Activated naive CD8-positive, alpha-beta T cell treated with anti-CD3 and anti-CD28 coated beads, Interleukin-2, amount 10 ng/mL, durations not matched to agents 7 days and 5 days (primary cell): ENCODE measurements at places on chromosomes 12 and 14.
A peak's percentile ranks its signal among the peaks of the same experiment; 100 is the strongest.

DNA sequence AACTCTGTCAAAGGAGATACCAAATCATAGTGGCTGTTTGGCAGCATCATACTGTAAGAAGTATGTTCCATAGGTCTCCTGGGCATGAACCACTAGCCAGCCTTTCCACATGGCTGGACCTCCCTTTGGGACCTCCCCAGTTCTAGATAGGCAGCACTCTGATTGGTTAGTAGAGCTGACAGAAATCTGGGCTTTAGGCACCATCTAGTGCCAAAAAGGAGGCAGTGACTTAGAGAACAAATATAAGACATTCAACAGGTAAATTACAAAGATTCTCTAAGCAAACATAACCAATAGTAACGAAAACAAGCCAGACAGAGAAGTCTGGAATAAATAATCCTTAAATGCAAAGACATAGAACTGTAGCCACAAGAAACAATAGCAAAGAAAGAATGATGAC, 148.0 kb upstream of the PDE3A start:
- H3K27me3 ChIP-seq, result no peaks in the 10 kb centered on the region
- no peaks in the 10 kb centered on the region for H3K4me1 ChIP-seq
- DNase-seq, result no peak
- H3K27ac ChIP-seq, result no peak overlapping the region
- H3K36me3 ChIP-seq, result no peaks in the 10 kb centered on the region
- H3K4me3 ChIP-seq, result no peak overlapping the region

- peaks cover 7% of the 10 kb centered on the region for H3K4me1 ChIP-seq
- no peak overlapping the region for H3K4me3 ChIP-seq
- H3K27me3 ChIP-seq, result no peaks in the 10 kb centered on the region
- no peak for DNase-seq
- peaks cover 3% of the 10 kb centered on the region for H3K36me3 ChIP-seq
- no peak overlapping the region for H3K27ac ChIP-seq
These were observed 73.2 kb downstream of the SLC2A13 start for GRCh38 chr12:40032433-40033241.

GRCh38 chr12:104620837-104621531, 164.2 kb downstream of the CHST11 start:
- DNase-seq, result no peak
- peaks cover 29% of the 10 kb centered on the region for H3K36me3 ChIP-seq
- H3K4me1 ChIP-seq, result peaks cover 11% of the 10 kb centered on the region

DNA sequence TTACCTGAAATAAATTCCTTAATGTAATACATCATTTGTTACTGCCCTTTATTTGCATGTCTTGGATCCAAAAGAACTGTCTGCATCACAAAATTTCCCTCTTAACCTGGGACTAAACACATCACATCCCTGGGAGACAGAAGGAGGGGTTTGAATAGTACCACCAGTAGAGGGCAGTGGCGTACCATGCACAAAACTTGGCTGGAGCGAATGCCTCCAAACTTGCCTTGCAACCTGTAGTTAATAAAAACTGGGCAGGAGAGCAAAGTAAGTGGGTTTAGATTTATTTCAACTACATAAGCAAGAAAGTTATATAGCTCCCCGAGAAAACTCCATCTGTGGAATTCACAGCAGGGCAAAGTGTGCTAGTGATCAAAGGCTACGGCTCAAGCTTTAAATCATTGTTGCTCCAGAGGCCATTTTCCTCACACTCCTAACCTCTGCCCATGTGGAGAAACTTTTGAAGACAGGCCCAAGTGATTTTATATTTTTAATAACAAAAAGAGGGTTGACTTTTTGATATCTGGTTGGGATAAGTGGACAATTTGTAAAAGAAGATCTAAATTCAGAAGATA, 1176.7 kb upstream of the SEL1L start:
- no peaks in the 10 kb centered on the region for H3K36me3 ChIP-seq
- H3K4me3 ChIP-seq, result no peak overlapping the region
- H3K4me1 ChIP-seq, result no peaks in the 10 kb centered on the region
- H3K27me3 ChIP-seq, result no peaks in the 10 kb centered on the region
- DNase-seq, result peak; percentile 28

GRCh38 chr12:102869571-102869970, 47.5 kb downstream of the PAH start:
- H3K27me3 ChIP-seq, result peaks cover 1% of the 10 kb centered on the region
- no peak overlapping the region for H3K4me3 ChIP-seq
- no peak overlapping the region for H3K27ac ChIP-seq
- DNase-seq, result no peak
- no peaks in the 10 kb centered on the region for H3K36me3 ChIP-seq
